ENCODE measurements at places on chromosomes 2 and 18.

- DNase-seq = no peak
These were observed 937 bp upstream of the LANCL1 start for GRCh38 chr2:210477496-210477895.

GRCh38 chr18:6928359-6928758 lies 189.2 kb downstream of the LAMA1 start:
- DNase-seq = no peak

GRCh38 chr2:232875256-232876121 lies 5.4 kb downstream of the SNORC start:
- DNase-seq = no peak

DNA sequence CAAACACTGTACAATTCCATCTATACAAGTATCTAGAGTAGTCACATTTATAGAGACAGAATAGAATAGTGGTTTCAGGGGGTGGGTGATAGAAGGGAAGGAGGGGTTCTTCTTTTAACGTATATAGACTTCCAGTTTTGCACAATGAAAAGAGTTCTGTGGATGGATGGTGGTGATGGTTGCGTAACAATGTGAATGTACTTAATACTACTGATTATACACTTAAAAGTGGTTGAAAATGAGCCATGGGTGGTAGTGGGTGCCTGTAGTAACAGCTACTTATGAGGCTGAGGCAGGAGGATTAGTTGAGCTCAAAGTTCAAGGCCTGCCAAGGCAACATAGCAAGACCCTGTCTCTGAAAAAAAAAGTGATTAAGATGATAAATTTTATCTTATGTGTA lies 85.8 kb downstream of the SETBP1 start:
- DNase-seq = no peak

- DNase-seq = no peak
These were observed 235.0 kb upstream of the RGPD4 start for GRCh38 chr2:107591561-107592279.

- no peak for DNase-seq
These were observed 6.5 kb downstream of the SLC66A3 start for GRCh38 chr2:11161747-11162146.

DNA sequence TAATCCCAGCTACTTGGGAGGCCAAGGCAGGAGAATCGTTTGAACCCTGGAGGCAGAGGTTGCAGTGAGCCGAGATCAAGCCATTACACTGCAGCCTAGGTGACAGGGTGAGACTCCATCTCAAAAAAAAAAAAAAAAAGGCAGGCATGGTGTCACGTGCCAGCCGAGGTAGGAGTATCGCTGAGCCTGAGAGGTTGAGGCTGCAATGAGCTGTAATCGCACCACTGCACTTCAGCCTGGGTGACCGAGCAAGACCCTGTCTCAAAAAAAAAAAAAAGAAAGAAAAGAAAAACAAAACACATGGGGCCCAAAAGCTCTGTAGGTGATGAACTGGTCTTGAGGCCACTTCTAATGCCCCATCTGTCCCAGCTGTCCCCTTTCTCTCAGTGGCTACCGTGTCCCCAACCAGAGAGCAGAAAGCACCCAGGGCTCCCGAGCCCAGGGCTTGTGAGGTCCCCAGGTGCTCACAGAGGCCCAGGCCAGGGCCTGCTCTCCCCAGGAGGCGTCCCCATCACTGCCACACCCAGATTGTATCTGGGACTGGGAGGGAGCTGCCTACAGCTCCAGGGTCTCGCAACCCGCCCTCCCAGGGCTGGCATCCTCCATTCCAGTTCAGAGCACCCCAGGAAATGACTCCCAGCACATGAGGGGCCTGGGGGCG lies 8.5 kb downstream of the KLHL30 start:
- no peak for DNase-seq

GRCh38 chr2:158993721-158994587 lies 25.5 kb downstream of the TANC1 start:
- no peak for DNase-seq

DNA sequence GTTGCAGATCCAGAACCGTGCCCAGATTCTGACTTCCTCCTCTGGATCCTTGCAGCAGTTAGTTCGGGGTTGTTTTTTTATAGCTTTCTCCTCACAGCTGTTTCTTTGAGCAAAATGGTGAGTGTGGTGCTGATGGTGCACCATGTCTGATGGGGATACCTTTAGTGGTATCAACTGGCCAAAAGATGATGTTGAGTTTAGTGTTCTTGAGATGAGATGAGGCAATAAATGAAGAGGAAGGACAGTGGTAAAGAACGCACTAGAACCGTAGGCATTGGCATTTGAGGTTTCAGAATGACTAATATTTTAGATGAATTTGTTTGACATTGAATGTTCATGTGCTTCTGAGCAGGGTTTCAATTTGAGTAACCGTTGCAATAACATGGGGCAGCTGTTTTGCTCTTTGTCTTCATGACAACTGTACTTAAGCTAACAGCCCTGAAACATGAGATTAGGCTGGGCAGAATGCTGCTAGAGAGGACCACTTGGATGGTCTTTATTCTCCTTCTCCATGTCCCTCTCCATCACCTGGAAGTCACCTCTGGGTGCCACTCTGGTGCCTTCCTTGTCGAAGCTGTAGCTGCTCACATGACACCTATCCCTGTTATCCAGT lies 3.9 kb downstream of the CTLA4 start:
- no peak for DNase-seq

GRCh38 chr2:98486374-98486981 lies 41.8 kb downstream of the INPP4A start:
- DNase-seq = no peak

DNA sequence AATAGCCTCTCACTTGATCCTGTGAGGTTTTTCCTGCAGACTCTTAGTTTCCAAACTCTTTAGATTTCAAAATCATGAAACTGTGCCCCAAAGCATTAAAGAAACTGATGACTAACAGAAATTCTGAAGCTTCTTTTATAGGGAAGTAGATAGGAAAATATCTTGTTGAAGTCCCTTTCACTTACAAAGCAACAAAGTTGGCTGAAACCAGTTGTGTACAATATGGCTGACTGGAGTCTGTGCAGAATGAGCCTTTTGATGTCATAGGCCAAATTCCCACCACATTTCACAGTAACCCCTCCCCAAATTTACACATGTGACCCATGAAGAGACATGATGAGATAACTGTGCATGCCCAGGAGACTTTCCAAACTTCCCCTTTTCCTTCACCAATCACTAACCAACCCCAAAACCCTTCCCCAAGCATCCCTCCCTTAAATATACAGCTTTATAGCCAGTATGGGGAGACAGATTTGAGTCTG lies 61.7 kb upstream of the NCK2 start:
- DNase-seq = no peak

DNA sequence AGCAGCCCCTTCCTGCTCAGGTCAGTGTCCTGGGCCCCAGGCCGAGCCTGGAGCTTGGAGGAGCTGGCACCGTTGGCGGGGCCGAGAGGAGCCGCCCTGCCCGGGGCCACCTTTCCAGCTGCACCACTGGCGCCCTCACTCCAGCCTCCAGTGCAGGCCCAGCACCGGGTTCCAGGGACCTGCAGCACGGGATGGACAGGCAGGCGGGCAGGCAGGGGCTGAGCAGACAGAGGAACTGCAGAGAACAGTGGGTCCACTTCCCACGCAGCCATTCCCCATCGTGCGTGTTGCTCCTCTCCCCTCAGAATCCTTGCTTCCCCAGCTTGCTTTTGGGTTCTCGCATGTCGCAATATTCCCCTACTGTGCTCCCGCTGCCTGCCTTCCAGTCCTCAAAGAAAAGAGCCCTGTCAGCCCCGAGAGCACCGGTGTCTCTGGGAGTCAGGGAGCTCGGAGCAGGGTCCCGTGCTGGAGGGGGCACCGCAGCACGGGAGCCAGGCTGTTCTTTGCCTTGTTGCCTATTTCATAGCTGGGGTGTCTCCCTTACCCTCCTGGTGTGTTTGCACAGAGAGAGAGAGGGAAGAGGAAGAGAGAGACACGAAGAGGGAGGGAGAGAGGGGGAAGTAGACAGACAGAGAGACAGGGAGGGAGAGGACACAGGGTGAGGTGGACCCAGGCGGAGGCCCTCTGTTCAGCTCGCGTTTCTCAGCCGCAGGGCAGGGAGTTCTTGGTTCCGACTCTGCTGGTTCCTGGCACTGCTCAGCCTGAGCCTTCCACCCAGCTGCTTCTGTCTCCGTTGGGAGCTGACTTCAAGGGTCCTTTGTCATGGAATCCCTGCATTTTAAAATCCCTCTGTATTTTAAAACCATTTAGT lies 126.0 kb downstream of the MBP start:
- DNase-seq = no peak

- DNase-seq = peak; percentile 17
These were observed 17.4 kb downstream of the CIDEA start for GRCh38 chr18:12271376-12272235.

DNA sequence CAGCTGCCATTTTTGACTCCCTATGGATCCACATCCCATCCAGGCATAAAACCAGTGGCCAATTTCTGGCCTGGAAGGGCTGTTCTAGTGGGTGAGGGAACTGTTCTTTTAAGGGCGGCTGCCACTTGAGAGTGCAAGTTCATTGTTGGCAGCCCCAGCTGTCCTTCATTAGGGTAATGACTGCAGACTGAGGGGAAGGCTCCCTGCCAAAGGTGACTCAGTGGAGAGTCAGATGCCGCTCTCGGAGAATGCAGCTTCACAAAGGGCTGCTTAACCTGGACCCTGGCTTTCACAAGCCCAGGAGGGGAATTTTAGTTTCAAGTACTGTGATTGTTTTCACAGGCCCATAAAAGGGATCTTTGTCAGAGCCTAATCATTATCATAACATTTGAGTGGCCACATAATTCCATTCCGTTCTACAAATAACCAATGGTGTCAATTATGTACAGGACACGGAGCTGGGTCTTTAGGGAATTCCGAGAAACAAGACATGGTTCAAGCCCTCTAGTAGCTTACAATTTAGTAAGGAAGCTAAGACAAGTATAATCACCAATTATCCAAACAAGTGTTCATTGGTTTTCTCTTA lies 235.7 kb downstream of the CDCA7 start:
- no peak for DNase-seq

DNA sequence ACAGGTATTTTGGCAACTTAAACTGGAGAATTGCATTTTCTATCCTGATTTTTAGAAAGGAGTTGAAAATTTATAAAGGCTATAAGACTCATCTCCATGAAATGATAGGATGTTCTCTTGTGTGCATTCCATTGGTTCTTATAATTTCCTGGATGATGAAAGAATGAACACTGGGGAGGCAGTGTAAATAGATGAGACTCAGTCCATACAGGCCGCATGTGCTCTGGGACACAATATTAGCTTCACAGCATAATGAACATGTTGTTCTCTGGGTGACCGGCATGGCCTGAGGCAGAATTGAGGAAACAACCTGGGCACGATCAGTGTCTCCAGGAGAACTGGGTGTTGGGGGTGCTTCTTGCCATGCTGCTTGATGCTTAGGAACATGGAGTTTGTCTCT lies 38.8 kb downstream of the AOX1 start:
- DNase-seq = no peak

DNA sequence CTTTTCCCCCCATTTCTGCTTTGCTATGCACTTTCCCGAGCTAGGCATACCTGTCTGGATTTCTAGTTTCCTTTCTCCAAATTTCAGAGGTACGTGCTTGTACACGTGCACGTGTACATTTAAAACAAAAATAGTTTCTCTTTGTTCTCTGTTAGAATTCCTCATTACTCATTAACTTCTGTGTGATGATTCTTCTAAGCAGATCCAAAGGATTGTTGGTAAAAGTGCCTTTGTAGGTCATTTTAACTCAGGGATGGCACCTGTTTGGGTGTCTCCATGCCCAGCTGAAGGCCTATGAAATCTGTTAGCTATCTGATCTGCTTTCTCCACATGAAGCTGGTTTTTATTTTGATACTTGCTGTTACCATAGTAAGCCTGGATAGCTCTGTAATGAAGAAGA lies 264.3 kb downstream of the LPIN1 start:
- no peak for DNase-seq

DNA sequence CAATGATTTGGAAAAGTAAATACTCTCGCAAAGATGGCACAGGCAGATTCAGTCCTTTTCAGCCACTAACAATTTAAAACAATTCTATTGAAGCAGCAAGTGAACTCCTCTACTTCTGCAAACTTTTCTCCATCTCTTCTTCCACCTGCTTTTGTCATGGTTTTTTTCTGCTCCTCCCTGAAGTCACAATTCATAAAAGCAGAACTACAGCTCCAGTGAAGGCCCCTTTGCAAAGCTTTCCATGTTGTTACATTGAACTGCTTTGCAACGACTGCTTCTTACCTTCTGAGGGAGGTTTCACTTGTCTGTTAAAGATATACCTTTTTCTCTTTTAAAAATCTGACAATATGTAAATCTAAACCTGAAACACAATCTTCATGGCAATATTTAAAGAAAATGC lies 3.7 kb upstream of the SERTAD2 start:
- DNase-seq = no peak

DNA sequence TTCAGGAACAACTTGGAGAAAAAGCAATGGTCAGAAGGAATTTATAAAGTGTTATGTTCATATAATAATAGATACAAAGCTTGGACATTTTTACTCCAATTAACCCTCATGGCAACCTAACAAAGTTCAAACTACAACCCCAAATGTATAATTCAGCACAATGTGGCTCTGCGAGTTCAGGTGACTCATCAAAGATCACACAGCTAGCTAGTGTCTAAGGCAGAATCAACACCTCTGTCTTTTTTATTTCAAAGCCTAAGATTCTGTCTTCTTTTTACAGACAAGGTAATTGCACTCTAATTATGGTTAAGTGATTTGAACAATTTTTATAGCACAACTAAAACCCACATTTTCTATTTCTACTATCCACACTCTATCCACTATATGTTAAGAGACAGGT lies 90.5 kb downstream of the CHST9 start:
- no peak for DNase-seq

DNA sequence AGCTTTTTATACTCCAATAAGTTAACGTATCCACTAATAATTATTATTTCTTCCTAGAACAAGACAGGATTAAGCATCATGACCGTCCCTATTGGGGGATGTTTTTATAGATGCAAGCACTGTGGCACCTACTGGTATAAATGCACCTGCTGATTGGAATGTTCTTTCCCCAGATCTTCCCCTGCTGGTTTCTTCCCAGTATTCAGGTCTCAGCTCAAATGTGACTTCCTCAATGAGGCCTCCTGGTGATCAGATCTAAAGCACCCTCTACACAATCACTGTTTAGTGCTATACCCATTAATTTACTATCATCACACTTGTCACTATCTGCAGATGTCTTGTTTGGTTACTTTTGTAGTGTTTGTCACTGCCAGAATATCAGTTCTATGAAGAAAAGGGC lies 3.9 kb upstream of the TYMS start:
- no peak for DNase-seq

DNA sequence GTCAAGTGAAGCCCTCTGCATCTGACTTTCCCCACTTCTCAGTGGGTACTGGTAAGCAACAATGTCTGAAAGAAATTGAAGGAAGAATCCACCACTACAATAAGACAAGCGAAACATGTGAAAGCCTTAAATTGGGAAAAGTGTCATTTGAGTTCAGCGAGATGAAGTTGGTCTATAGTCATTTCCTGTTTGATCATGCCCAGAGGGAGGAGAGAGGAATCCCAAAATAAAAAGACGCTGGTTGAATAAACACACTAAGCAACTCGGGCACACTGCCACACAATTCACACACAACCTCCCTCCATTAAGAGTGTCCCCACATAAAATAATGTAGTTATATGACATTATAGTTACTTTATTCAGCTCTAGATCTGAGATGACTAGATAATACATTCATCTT lies 166.1 kb downstream of the CBLN2 start:
- DNase-seq = no peak

- DNase-seq = no peak
These were observed 29.1 kb upstream of the MGAT4A start for GRCh38 chr2:98759827-98760625.

- DNase-seq = no peak
These were observed 322.5 kb downstream of the LPIN1 start for GRCh38 chr2:12068796-12069538.
